NCI-H460 (cell line): ENCODE measurements at places on chromosomes 2 and 18. TPM values are rescaled to one million over a fixed set of nuclear protein-coding genes. Genes with fewer than 3 reads are reported as not detected.
A peak's percentile ranks its signal among the peaks of the same experiment; 100 is the strongest.

GRCh38 chr2:203893401-203893800 is 25.8 kb downstream of the CTLA4 start:
- no peak for DNase-seq

DNA sequence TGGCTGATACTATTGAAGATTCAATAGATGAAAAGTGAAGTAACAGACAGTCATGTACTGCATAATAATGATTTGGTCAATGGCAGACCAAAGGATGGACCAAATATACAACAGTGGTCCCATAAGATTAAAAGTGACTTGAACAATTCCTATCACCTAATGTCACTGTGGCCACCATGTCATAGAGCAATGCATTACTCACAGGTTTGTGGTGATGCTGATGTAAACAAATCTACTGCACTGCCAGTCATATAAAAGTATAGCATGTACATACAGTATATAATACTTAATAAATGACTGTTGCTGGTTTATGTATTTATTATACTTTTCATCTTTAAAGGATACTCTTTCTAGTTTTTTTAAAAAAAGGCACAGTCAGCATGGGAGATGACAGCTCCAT is 99.9 kb downstream of the USP34 start:
- DNase-seq: no peak

- DNase-seq: no peak
Observed at GRCh38 chr18:50820901-50821520, 1.2 kb upstream of the MRO start.

DNA sequence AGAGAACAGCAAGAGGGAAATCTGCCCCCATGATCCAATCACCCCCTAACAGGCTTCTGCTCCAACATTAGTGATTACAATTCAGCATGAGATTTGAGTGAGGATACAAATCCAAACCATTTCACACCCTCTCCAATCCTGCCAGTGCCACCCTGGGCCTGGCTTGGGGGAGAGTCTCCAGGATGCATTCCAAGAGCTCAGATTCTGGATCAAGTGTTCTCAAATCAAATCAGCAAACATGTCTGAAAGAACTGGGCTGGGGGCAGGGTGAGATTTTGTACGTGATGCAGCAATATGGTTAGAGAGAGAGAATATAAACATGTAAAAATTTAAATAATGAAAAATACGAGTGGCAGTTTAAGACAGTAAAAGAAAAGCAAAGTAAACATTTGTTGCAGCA is 2100.9 kb upstream of the CELF4 start:
- DNase-seq: no peak

DNA sequence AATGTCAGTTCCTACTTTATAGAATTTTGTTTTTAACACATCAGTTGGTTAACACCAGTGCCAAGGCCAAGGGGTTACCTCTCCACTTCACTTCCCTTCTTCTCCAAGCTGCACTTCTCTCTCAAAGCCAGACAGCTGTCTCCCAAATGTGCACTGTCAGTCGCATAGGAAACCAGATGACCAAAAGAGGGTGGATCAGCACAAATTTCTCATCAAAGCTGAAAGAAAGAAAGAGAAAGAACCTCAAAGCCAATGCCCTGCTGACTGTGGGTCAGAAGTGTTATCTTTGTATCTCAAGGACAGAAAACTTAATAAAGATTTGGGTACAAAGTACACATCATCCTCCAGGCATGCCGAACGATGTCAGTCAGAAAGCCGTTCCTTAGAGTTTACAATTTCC is 32.2 kb downstream of the SPATS2L start:
- no peak for DNase-seq

- DNase-seq: no peak
Observed at GRCh38 chr2:157259960-157260359, 2.5 kb downstream of the GALNT5 start.

GRCh38 chr2:20479835-20480234 is 33.0 kb downstream of the RHOB start:
- DNase-seq: no peak

- DNase-seq: peak; percentile 11
Observed at GRCh38 chr2:67917332-67918054, 145.3 kb downstream of the C1D start.

GRCh38 chr2:69893684-69894551 is at the start of gene SNRNP27:
TSS of gene SNRNP27 (plus strand) at chr2:69893956. CDS start at chr2:69893985, 29 bp downstream.
- DNase-seq: peak; percentile 69

- no peak for DNase-seq
Observed at GRCh38 chr2:113211226-113212105, 37.7 kb downstream of the PSD4 start.

GRCh38 chr2:167783261-167784083 is 463.9 kb downstream of the STK39 start:
- no peak for DNase-seq

- peak; percentile 78 for DNase-seq
Observed at GRCh38 chr2:239275847-239276831, 124.7 kb downstream of the HDAC4 start.

DNA sequence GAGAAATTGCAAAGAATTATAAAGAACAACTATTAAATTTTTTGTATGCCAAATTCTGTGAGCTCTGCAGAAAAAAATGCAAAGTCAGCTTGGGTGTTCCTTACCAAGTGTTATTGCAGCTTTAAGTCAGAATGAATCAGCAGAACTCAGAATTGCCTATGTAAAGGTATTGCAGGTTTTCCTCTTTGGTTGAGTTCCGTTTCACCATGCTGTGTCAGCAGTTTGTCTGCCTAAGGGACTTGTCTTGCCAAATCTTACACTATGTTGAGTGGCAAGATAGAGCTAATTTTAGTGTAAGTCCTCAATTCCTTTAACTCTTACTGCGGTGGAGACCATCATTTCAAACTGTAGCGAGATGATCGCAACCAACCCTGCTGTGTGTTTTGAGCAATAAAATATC is 38.8 kb downstream of the ADAM23 start:
- peak; percentile 56 for DNase-seq

DNA sequence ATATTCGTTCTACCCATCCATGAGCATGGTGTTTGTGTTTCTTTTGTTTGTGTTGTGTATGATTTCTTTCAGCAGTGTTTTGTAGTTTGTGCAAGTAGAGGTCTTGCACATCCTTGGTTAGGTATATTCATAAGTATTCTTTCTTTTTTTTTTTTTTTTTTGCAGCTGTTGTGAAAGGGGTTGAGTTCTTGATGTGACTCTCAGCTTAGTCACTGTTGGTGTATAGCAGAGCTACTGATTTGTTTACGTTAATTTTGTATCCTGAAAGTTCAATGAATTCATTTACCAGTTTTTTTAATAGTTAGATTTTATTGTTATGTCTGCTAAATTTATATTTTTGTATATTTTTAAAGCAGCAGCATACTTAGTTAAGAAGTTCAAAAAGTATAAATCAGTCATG is 834.4 kb upstream of the NRXN1 start:
- DNase-seq: no peak

DNA sequence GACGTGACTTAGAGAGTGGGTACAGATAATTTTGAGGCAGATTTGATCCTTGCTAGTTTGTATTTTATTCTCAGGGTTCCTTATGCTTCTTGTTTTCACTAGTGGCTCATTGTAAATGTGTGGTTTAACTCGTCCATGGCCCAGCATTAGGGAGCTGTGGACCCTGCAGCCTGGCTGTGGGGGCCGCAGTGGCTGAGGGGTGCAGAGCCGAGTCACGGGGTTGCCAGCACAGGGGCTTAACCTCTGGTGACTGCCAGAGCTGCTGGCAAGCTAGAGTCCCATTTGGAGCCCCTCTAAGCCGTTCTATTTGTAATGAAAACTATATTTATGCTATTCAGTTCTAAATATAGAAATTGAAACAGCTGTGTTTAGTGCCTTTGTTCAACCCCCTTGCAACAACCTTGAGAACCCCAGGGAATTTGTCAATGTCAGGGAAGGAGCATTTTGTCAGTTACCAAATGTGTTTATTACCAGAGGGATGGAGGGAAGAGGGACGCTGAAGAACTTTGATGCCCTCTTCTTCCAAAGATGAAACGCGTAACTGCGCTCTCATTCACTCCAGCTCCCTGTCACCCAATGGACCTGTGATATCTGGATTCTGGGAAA is 269.9 kb downstream of the MYT1L start:
- DNase-seq: no peak

GRCh38 chr2:195342061-195342460 is 315.0 kb upstream of the SLC39A10 start:
- DNase-seq: no peak

Gene ADAM23
- 17.6 and 24.6 TPM in 2 replicates for total RNA-seq

Gene HOXD4
- not detected in 2 replicates for total RNA-seq

Gene TRMT61B
- total RNA-seq: 22.4 and 29.4 TPM in 2 replicates

Gene TXNDC2
- 0.10 and 0.17 TPM in 2 replicates for total RNA-seq

Gene CYP27A1
- total RNA-seq: 0.40 TPM in 1 of 2 replicates, not detected in the other

Gene UCN
- 4.6 and 6.8 TPM in 2 replicates for total RNA-seq

Gene ASB18
- total RNA-seq: not detected in 2 replicates

Gene PSMA8
- not detected in 2 replicates for total RNA-seq
